ENCODE measurements at places on chromosomes 6 and 20.
A peak's percentile ranks its signal among the peaks of the same experiment; 100 is the strongest.

- peak; percentile 16 for DNase-seq
These were observed 283.9 kb downstream of the TBC1D7 start for GRCh38 chr6:13044390-13044789.

- no peak for DNase-seq
These were observed 21.8 kb downstream of the SAMHD1 start for GRCh38 chr20:36929691-36930090.

- no peak for DNase-seq
These were observed 67.9 kb downstream of the KIF13A start for GRCh38 chr6:17919496-17919895.

DNA sequence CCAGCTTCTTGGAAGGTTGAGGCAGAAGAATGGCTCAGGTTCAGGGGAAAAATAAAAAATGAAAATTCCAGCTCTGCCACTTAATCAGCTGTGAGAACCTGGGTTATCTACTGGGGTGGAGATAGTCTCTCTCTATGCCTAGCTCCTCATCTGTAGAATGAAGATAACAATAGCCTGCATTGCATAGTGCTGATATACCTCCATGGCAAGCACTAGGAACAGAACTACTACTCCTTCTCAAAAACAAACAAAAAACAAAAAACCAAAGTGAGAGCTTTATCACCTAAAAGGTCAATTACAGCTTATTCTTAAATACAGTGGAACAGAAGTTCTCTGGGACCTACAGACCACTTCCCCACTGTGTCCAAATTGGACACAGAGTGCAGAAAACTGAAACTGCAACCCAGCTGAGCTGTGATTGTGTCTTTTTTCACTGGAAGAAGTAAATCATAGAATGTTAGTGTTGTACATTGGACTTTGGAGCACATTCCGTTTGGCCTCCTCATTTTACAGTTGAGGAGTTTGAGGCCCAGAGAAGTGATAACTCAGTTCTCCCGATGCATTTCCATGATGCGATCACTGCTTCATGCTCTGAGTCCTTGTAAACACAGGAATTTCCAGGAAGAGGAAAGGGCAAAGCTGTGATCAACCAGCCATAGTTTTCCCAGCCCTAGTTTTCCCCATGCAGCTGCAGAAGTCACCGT is 23.3 kb downstream of the MTFR2 start:
- DNase-seq = peak; percentile 89

- no peak for DNase-seq
These were observed at the start of gene POU5F1 for GRCh38 chr6:31170600-31170881. Gene POU5F1 (minus strand): TSS chr6:31170682. CDS start chr6:31170620, 62 bp downstream.

DNA sequence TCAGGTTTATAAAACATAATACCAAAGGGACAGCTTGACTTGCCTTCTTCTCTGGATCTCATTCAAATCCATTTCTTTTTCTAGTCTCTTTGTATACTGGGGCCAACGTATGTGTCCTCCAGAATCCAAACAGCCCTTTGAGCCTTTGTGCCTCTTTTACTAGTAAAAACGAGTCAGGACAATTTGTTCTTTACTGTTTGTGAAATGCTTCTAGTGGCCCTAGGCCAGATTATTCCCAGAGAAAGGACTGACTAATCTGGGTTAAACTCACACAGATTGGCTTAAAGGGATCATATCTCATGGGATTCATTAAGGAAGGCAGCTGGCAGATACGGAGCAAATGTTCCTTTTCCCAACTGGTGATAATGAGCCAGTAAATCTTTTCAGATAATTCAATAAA is 32.1 kb upstream of the MANEA start:
- DNase-seq = no peak

- DNase-seq = no peak
These were observed 41.4 kb downstream of the HLA-F start for GRCh38 chr6:29764422-29765196.

DNA sequence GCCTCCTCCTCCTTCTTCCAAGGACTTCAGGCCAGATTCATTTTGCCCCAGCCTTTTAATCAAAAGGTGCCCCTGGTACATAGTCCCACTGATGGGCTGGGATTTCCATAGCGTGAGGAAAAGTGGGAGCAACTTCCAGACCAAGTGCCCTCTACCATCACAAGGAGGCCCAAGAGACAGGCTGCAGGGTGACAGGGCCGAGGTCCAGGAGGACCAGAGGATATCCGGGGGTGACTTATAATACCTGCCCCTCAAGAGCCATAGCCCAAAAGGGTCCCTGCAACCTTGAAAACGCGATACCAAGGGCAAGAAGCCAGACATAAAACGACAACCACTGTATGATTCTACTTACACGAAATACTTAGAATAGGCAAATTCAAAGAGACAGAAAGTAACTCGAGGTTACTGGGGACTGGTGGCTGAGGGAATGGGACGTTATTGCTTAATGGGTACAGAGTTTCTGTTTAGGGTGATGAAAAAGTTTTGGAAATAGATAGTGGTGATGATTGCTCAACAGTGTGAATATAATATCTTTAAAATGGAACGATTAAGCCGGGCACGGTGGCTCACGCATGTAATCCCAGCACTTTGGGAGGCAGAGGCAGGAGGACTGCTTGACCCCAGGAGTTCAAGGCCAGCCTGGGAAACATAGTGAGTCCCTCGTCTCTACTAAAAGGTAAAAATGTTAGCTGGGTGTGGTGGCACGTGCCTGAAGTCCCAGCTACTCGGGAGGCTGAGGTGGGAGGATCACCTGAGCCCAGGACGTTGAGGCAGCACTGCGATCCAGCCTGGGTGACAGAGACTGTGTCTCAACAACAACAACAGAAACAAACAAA is 71.9 kb downstream of the NOL4L start:
- no peak for DNase-seq

DNA sequence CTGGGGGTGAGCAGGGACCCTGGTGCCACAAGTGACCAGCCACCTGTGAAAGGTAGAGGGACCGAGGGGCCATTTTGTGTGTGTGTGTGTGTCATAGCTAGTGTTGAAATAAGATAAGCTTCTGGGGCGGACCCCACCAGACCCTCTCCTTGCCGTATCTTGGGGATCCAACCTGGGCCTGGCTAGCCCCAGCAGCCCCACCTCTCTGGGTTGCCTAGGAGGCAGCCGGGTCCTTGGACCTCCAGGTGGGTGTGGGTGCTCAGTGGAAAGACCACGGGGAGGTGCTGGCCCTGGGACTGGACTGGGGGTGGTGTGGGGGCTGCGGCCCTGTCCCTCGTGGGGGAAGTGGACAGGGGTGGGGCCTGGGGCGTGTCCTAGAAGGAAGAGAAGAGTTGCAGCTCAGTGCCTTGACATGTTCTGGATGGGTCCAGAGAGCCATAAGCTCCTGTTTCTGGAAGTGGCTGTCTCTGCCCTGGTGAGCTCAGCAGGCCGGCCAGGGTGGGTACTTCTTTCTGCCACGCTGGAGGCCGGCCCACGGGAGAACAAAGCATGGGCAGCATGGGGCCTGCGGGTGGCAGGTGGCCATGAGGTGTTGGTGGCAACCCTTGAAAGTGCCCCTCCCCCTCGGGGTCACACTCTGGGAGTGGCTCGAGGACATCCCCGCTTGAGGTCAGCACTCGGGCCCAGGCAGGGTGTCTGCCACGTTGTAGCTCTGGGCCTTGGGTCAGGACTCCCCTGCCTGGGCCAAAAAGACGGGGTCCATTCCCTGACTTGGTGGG is 8.4 kb downstream of the RBBP8NL start:
- DNase-seq = peak; percentile 41

- DNase-seq = peak; percentile 85
These were observed 27.0 kb downstream of the TRIM27 start for GRCh38 chr6:28896505-28897368.

DNA sequence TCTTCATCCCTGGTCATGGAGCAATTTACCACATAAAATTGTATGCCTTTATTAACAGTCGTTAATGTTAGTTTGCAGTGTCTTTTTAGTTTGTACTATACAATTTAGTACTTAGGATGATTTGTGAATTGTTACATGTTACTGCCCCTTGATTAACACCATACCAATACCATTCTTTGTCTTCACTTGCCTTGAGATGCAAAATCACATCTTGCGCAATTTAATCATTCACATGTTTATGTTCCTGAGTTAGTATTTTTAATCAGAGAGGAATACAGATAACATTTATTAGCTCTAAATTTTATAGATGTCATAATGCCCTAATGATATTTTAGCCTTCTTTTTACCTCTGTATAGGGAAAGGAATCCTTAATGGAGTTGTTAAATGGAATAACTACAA is 114.1 kb downstream of the SCAF8 start:
- no peak for DNase-seq

- no peak for DNase-seq
These were observed 158.0 kb upstream of the TCF21 start for GRCh38 chr6:133730881-133731280.

DNA sequence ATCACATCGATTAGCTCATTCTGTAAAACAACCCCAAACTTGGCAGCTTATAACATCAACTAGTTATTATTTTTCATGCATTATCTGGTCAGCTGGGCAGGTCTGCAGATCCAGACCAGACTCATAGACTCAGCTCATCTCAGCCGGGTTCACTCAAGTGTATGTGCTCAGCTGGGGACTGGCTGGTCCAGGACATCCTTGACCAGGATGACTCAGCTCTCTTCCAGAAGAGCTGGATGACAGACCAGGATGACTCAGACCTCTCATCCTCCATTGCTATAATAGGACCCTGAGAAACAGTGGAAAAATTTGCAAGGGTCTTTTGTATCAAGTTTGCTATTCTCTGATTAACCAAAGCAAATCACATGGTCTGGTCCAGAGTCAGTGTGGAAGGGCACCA is 312.5 kb upstream of the PLCB4 start:
- peak; percentile 3 for DNase-seq

- peak; percentile 6 for DNase-seq
These were observed 91.7 kb upstream of the PDE7B start for GRCh38 chr6:135759831-135760230.

GRCh38 chr6:15483060-15483459 is 179.8 kb downstream of the DTNBP1 start:
- DNase-seq = no peak

DNA sequence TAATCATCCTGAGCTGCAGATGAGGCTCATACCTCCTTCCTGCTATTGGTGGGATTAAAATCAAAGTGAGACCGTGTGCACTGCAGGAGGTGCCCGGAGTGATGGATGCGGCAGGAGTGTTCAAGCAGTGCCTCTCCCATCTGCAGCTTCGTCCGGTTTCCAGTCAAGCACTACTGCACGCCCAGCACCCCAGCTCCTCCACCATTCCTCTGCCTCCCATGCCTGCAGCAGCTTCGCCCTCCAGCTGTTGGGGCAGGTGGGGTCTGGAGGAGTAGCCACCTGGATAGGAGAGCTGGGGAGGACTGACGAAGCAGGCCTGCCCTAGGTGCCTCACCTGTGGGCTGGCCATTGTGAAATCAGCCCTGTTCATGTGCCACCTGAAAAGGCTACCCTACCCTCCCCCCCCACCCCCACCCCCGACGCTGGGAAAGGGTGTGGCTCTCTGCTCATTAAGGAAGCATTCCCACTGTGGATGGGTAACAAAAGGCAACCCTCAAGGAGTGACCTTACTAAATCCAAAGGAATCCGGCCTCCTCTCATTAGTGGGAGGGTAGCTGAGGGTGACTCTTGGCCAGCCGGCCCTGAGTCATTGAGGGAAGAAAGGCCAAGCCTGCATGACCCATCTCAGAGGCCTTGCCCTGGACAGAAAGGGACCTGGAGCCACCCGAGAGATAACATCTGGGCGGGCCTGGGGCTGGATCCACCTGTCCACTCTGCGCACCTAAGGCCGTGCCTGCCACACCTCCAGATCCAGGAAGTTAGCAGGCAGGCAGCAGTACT is 115.9 kb upstream of the ARMC2 start:
- no peak for DNase-seq

DNA sequence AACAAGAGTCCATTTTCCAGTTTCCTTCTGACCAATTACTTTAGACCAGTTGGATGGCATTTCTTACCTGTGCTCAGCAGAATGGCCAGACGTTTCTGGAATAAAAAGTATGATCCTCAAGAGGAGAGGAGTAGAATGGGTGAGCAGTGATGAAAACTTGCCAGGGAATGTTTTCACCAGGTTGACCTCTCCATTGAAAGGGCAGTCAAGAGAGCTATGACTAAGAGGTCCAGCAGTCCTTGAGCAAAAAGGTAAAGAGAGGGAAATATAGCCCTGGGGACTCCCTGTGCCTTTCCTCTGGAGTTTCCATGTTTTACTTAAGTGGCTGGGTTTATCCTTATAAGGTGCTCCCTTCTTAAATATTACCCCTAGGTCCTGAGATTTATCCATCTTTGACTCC is 210.9 kb downstream of the TBX18 start:
- DNase-seq = no peak

DNA sequence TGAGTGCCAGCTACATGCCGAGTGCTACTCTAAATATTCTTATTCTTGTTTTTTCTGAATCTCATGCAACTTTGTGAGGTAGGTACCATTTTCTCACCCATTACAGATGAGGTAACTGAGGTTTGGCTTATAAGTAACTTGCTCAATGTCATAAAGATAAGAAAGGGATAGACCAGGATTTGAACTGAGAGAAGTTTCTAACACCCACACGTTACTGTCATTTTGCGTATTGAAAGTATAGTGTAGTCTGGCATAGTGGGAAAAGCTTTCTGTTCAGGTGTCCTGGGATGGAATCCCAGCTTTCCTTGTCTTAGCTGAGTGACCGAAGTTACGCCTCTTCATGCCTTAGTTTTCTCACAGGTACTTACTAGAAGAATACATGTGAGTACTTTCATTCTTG is 50.5 kb downstream of the HIVEP1 start:
- DNase-seq = no peak

DNA sequence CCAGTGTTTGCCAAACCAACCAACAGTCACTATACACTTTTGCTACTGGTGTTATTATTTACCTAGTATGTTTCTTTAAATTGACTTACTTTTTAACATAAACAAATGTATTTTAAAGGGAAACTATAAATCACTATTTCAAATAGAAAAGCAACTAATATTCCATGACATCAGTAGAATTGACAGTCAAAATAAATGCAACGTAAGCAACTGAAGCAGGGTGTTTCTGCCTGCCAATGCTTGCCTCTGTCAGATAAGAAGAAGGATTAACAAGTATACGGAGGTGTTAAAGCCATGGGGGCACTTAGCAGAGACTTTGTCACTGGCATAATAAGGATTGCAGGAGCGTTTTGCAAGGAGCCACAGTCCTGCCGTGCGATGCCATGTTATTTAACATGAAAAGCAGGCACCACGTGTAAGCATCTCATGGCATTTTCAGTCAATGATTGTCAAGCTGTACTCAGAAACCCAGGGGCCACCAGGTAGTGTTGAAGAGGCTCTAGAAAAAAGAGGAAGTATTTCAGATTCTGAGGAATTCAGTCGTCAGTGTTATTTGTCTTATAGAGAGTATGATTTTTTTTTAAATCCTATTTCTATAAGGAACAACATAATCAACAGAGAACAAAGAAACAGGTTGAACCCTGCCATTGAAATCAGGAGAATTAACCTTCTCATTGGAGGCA is 131.7 kb downstream of the BFSP1 start:
- DNase-seq = no peak

- DNase-seq = no peak
These were observed 30.4 kb upstream of the AHI1 start for GRCh38 chr6:135527960-135528249.

DNA sequence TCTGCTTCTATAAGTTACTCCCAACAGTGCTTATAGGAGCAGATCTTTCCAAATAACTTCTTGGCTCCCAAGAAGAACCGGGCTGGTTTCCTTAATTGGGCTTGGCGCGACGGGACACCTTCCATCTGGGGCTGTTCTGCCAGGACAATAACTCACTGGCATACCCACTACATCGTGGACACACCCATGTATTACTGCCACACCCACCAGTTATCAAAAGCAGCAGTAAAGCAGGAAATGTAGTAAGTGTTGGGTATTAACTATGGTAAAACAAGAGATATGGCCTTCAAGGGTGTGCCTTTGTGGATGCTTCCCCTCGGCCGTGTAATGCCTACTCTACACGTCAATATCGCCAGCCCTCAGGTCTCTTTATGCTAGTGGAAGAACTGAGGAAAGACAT is 24.7 kb downstream of the CNKSR3 start:
- peak; percentile 93 for DNase-seq
